Parietal lobe (tissue), 2 donors: ENCODE measurements at places on chromosomes 16 and 17. TPM values are rescaled to one million over a fixed set of nuclear protein-coding genes. Genes with fewer than 3 reads are reported as not detected.

Gene RNF157
- 37.6 TPM for total RNA-seq

Gene GRAPL
- 5.0 TPM for total RNA-seq

Gene TMEM238L
- not detected for total RNA-seq

Gene TTLL6
- not detected for total RNA-seq

Gene BCL6B
- 3.1 TPM for total RNA-seq

Gene PRAC2
- total RNA-seq, result not detected

Gene SOX15
- total RNA-seq, result 1.6 TPM

Gene ZNF624
- total RNA-seq, result 22.5 TPM

Gene NOB1
- 14.1 TPM for total RNA-seq

Gene ZSCAN10
- total RNA-seq, result not detected
